CD8-positive, alpha-beta T cell (primary cell): ENCODE measurements at places on chromosomes 4 and X.

DNA sequence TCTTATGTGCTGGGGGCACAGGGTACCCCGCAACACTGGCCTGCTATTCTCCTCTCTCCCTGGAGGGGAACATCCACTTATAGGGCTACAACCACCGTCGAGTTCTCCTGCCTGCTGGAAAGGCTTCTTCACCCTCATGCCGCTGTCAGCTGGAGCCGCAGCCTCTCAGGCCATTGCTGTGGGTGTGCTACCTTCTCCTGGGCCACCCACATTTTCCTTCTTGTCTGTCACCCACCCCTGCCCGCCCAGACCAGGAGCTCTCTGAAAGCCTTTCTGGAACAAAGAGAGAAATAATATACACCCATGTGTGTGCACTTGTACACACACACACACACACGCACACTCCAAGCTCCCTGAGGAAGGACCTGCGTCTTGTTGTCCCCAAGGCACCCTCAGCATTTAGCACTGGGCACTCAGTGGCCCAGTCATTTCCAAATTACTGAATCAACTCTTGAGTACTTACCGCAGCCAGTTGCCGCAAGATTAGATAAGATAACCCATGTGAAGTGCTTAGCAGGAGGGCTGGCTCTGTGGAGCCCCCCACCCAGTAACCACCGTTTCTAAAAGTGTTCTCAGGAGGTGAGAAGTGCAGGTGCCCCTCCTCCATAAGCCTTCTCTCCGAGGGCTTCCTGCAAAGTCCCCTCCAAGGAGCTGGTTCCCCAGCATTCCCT, 50.2 kb downstream of the CPZ start:
- no peak for DNase-seq

- DNase-seq: no peak
Measured at GRCh38 chr4:85128246-85129204, 162.0 kb upstream of the WDFY3 start.

- DNase-seq: no peak
Measured at GRCh38 chrX:118347131-118347530, 1.2 kb downstream of the WDR44 start.

DNA sequence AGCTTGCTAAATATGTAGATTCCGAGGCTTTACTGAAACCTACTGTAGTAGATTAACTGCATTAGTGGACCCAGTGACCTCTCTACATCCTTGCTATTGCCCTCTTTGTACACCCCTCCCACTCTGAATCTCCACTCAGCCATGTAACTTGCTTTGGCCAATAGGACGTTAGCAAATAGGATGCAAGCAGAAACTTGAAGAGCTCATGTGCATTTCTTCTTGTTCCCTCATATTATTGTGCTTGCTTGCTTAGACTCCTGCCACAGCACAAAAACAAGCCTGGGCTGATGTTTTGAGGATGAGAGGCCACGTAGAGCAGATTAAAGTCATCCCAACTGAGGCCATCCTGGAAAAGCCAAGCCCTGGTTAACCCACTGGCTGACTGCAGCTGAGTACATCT, 147.9 kb downstream of the HS6ST2 start:
- DNase-seq: no peak

DNA sequence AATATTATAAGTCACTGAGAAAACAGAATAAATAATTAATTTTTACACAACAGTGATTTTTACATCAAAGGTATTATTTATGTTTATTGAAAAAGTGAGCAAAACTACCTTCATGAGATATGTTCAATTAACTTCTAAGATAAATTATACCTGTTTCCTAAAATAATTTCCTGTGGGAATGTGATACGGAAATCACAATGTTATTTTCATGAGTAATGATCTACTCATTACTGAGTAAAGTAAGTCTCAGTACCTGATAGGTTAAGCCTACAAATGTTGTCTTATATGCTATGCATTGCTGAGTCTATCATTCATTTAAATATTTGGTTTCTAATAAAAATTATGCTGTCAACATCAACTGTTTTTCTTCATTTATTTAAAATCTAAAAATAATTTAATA, 324.0 kb downstream of the STPG2 start:
- DNase-seq: no peak

DNA sequence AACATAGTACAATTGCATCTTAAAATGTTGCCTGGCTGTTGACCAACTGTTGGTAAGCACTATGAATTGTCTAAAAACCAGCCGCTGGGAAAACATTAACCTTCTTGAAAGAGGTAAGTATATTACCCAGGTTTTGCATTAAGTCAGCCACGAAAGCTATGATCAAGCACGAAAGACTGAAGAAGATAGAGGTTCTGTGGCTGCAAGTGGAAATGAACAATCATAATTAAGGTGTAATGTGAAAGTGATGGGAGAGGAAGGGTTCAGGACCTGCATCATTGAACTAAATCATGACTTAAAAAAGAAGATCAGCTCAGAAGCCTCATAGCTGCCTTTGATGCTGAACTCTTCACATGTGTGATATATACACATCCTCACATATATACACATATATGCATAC, 341.0 kb downstream of the NR3C2 start:
- DNase-seq: no peak

- DNase-seq: no peak
Measured at GRCh38 chrX:21972046-21972445, 31.5 kb downstream of the SMS start.

- no peak for DNase-seq
Measured at GRCh38 chr4:126028876-126029275, 714.1 kb downstream of the FAT4 start.

DNA sequence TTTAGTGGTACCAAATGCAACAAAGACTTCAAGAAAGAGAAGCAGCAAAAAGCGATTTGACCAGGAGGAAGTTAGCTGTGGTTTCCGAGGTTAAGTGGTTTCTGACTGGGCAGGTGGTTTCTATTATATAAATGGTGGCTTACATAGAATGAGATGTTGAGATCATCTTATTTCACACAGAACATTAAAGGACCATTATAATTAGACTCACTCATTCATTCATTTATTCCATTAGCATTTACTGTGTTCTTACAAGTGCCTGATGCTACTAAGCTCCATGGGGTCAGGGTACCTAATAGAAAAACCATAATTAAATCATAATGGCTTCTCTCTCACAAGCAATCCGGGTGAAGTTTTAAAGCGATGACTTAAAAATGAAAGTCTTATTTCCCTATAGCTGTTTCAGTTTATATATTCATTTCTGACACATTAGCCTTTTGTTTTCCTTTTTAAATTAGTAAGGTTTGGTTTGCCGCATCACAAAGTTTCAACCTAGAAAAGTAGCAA, 10.6 kb downstream of the TSPAN6 start:
- no peak for DNase-seq

- no peak for DNase-seq
Measured at GRCh38 chrX:96372313-96373046, 312.2 kb upstream of the DIAPH2 start.

DNA sequence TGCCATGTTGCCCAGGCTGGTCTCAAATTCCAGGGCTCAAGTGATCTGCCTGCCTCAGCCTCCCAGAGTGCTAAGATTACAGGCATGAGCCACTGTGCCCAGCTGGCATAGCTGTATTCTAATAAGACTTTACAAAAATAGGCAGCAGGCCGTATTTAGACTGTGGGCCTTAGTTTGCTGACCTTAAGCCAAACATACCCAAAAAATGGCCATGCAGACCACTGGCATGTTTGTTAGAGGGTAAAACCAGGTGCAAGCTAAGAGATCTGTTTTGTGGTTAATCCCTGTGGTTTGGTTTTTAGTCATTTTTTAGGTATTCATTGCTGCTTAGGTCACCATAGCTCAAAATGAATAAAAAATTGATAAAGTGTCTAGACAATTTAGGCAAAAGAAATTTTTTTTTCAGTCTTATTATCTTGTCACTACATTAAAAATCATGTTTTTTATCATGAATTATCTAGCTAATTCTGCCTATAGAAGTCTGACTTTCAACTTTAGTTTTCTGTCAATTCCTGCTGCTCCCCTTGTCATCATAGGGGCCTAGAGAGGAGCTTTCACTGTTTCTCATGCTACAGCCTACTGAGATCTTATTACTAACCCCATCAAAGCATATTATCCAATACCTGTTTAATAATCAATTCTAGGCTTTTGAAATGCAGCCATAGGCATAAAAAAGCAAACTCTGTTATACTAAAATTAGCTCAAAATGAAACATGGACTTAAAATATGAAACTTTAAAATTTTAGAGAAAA, 7.5 kb upstream of the SPINK2 start:
- no peak for DNase-seq

DNA sequence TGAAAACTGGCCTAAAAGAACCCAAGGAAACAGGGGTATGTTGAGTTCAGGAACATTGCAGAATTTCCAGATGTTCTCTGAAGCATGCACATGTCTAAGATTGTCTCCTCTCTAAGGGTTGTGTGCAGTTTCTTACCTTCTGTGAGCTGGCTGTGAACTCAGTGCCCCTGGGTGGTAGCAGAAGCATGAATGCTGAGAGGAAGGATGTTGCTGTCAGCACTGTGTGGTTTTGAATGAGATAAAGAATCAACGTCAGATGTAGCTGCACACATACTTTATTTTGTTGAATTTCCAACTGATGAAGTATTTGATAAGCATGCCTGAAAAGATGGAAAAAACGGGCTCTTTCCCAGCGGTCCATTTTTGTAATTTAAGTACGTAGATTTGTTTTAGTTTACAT, 23.8 kb upstream of the CD38 start:
- DNase-seq: no peak

GRCh38 chrX:49165901-49166881, 3.6 kb downstream of the MAGIX start:
- peak; percentile 85 for DNase-seq

DNA sequence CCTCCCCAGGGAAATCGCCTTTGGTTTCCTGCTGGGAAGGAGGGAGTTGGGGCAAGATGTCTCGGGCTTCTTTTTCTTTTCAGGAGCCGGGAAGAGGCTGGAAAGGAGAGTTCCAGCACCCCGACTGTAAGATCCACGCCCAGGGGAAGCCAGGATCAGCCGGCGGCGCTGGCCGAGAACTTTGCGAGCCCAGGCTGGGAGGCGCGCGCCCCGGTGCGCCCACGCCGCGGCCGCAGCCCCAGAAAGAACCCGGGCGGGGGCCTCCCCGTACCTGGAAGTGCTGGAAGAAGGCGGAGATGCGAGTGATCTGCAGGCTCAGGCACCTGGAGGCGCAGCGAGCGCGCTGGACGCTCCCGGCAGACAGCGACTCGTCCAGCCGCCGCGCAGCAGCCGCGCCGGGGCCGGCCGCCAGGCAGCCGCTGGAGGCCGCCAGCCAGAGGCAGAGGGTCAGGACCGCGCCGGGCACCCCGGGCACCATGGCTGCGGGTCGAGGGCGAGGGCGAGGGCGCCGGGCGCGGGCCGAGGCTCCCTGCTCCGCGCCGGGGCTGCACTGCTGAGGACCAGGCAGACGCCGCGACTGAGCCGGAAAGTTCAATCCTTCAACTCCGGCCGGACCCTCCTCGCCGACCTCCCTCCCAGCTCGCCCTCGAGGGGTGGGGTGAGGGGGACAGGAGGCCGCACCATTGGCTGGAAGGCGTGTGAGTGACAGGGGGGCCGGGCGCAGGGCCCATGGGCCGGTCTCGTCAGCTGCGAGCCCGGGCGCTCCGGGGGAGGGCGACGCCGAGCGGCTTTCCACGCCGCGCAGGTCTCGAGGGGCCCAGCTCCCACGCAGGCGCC, at the start of gene ANOS1:
TSS of gene ANOS1 (minus strand) at position 579 of the 837 bp plus-strand sequence. CDS start at position 478, 101 bp downstream.
- no peak for DNase-seq

GRCh38 chrX:68048774-68049173, 384.5 kb downstream of the OPHN1 start:
- no peak for DNase-seq

- DNase-seq: no peak
Measured at GRCh38 chr4:181646864-181647263, 596.3 kb upstream of the TENM3 start.

DNA sequence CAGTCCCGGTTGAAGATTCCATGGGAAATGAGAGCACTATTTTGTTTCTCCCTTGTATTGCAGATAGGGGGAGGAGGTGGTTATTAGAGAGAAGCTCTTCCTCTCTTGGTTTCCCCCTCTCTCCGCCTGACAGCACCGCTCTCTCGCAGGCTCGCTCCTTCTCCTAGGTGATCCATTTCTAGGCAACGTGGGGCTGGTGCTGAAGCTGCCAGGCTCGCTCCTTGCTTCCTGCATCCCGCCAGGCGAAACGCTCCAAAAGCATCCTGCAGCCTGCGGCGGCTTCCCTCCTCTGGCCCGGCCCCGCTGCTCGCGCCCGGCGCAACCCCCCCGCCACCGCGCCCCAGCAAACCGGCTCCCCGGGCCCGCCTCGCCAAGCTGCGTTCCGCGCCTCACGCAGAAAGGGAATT, at the start of gene GRID2:
TSS of gene GRID2 (plus strand) at position 346 of the 407 bp plus-strand sequence.
- DNase-seq: no peak

DNA sequence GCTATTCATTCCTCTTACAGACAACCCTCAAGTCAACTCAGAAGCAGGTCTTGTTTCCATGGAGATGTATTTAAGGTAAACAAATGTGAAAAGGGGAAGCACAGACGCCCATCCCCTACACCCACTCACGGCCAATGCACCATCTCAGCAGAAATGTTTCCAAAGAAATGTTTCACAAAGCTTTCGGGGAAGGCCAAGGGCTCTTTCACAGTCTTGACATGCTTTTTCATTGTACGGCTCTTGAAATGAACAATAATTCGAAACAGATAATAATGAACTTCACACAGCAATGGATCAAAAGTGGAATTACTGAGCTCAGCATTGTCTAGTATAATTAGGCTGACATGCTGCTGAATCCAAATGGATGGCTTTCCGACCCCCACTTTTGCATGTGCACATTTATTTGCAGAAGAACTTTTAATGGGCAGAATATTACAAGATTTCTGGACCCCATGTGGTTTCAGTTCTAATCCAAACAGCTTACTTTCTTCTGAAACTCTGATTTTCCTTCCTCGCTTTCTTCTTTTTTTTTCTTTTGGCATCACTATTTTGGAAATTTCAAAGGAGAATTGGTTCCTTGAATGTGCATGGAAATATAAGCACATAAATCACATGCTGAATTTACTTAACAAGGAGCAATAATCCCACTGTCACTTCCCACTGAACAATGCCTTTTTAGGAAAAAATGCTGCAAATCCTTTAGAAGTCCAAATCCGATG, 160.9 kb downstream of the SMIM20 start:
- peak; percentile 32 for DNase-seq

- no peak for DNase-seq
Measured at GRCh38 chrX:3346501-3347259, at the start of gene MXRA5. Gene MXRA5 (minus strand): TSS chrX:3346652. CDS start chrX:3343833, 2,819 bp downstream.
